Left ventricle myocardium superior (tissue), 1 donor: ENCODE measurements at places on chromosomes 13 and 19. TPM values are rescaled to one million over a fixed set of nuclear protein-coding genes. Genes with fewer than 3 reads are reported as not detected.

DNA sequence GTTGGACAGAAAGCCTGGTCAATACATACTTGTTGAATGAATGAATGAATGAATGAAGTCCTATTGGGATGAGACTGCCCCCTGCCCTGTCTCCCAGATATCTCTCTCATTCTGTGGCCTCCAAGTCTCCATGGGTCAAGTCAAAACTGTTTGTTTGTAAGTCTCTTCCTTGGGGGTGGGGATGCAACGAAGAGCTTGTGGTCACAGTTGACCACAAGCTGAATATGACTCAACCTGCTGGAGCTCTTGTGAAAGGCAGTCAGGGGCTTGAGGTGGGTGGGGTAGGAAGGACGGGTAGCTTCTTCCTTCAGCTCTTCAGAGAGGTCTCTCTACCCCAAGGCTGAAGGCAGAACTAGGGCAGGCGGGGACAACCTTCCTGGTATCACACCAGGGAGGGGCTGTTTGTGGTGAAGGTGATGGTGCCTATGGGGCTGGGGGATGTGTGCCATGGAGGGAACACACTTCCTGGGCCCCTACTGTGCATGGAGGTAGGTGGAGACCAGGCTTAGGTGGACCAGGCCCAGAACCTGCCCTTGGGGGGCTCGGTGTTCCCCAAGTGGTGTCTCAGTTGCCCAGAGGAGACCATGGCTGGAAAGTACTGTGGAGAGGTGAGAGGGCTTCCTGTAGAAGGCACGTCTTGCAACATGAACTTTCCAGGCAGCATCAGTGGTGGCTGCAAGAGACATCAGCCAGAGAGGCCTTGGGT, 8.0 kb downstream of the MYO1F start:
- DNase-seq: no peak

MUC16 gene
- total RNA-seq: 0.94 TPM

DNA sequence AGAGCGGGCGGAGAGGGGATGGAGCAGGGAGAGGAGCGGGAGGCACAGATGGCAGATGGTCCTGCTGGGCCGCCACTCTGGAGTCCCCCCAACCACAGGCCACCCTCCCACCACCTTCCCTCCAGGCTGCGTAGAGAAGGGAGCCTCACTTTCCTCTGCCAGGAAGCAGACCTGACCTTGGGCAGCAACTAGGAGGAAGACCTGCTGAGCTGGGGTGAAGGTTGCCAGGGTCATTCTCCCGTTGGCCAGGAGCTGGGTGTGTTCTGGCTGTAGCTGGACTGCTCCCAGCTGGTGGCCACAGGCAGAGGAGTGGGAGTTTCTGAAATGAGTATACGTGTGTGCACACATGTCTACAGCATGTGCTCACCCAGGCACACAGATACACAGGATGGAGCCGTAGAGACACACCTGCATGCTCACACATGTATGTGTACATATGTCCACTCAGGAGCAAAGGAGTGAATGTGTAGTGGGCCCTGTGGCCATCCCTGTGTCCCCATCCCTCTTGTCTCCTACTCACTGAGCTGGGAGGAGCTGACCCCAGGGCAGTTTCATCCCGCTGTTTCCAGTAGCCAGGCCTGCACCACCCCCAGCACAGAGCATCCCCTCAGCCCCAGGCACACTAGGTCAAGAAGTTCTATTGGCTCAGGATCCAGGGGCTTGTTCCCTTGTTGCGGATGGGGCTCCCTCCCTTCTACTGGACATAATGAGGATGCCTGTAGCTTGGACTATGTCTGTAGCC, 53.0 kb downstream of the CHST8 start:
- no peak for DNase-seq

F7 gene
- not detected for total RNA-seq

DNA sequence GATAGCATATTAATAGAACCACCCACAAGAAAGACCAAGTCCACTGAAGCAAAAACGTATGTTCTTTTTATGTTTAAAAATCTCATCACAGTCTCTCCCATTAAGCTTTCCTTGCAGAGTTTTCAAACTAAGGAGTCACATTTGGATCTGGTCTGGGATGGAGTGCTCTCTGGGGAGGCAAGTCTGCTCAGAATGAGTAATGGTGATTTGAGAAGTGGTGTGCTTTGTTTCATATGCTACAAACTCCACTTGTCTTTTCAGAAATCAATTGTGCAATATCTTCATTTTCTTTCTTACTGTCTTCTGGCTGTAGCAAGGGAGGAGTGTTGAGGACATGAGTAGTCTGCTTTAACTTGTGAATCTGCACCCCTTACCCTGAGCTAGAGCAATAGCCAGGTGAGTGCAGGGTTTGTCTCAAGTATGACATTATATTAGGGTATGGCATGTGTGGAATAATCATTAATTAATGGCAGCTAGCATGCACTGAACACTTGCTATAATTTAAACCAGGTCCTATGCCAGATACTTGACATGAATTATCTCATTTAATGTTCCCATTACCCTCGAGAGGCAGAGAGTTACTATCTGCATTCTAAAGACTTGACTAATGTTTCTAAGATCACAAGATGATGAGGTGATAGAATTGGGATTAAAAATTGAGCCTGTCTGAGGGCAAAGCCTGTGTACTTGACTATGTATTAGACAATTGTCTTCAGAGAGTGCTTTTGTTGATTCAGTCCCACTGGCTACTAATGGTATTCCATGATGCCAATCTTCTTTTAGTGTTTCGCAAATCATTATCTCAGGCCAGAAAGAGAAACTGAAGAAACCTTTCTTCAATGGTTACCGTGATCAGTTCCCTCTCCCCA, 171.8 kb downstream of the GPC6 start:
- no peak for DNase-seq

DNA sequence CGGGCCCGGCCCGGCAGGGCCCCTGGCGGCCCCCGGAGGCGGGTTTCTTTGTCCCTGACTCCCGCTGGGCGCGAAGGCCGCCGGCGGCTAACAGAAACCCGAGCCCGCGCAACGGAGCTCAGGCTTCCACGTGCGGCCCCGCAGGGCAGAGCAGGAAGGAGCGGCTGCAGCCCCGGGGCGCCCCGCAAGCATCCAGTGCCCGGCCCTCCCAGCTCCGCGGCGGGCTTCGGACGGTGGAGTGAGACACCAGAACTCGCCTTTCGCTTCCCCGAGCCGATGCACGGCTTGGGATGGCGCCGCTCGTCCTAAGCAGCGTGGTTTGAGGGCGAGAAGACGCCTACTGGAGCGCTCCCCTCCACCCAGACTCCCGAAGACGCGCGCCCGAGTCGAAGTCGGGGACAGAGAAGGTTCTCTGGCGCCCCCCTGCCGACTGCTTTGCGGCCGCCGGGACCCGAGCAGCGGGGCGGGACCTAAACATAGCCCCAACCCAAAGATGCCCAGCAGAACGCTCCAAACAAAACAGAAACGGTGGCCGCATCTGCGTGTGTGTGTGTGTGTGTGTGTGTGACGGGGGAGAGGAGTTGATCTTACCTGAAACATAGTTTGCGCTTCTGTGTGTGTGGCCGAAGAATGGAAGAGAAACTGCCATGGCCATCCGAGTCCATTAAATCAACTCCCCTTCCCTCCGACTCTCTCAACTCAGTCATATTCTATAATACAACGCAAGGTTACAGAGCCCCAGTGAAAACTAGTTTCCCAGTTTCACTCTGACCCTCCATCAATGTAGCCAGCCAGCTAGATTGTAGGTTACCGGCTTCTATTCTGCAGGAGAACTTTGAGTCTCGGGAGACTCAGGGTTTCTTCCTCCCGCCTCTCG, 629 bp upstream of the FGF9 start:
- DNase-seq: peak; percentile 74

DNA sequence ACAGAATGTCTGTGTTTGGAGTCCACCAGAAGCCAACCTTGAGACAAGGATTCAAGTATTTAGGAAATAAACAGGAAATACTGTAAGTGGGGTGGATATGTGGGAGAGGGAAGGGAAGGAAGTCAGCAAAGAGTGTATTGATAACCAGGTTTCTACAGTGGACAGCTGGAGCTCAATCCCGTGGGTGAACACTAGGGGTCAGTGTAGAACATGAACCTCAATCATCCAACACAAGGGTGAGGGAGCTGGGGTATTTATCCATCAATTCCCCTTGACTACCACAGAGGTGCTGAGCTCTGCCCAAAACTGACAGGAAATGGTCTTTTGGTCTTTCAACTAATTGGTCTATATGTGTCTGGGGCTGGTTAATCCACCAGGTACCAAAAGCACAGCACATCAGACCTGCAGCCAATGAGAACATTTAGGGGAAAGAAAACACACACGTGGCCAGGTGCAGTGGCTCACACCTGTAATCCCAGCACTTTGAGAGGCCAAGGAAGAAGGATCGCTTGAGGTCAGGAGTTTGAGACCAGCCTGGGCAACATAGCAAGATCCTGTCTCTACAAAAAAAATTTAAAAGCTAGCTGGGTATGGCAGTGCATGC, 5.6 kb upstream of the SYDE1 start:
- DNase-seq: no peak

DNA sequence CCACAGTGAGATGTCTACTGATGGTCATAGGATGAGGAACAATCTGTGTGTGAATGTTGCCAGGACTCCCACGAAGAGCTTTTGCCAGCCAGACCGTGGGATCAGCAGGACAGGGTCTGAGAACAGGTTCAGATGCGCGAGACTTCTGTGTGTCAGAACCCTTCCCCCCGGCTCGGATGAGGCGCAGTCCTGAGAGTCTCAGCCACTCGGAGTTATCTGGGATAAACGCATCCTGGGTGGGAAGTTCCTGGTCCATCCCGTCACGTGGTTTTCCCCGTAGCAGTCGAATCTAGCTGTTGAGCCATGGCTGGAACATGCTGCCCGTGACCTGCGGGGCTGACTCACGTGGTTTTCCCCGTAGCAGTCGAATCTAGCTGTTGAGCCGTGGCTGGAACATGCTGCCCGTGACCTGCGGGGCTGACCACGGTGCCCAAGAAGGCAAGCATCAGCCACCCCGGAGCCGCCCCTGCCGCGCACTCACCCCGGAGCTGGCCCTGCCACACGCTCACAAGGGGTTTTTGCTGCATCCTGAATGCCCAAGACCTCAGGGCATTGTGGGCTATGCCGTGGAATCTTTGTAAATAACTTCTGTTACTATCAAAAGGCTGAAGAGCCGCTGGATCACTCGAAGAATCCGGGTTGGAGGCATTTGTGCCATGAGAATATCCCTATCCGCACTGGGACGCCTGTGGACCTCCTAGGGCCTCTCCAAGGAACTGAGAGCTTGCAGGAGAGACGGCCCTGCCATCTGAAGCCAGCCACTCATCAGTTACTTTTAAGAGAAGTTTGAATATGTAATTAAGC, 130.8 kb upstream of the MCF2L start:
- DNase-seq: no peak

GRCh38 chr19:20186174-20186573, 19.2 kb downstream of the ZNF486 start:
- no peak for DNase-seq

- DNase-seq: no peak
Observed at GRCh38 chr13:70856711-70857110, 748.5 kb upstream of the KLHL1 start.

GRCh38 chr19:4328243-4328990, 10.2 kb downstream of the STAP2 start:
- peak; percentile 97 for DNase-seq

DNA sequence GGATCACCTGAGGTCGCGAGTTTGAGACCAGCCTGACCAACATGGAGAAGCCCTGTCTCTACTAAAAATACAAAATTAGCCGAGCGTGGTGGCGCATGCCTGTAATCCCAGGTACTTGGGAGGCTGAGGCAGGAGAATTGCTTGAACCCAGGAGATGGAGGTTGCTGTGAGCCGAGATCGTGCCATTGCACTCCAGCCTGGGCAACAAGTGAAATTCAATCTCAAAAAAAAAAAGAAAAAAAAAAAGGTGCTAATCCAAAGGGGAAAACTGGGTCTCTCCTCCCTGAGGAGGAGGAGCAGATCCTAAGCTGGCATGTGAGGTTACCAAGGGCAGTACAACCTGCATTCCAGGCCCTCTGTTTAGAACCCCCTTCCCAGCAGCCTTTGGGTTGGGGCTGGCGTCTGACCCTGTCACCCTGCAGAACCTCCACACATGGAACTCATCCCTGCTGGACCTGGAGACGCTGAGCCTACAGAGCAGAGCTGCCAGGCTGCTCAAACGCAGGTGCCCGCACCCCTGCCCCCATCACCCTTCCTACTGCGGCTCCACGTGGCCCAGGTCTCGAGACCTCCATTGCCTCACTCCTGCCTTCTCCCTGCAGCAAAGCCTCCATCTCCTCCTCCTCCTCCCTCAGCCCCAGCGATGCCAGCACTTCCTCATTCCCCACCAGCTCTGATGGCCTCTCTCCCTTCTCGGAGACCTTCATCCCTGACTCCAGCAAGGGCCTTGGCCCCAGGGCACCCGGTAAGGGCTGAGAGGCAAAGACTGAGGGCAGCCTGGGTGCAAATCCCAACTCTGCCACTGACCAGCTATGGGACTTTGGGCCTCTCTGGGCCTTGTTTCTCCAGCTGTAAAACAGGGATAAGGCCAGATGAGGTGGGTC, 6.7 kb downstream of the PROSER3 start:
- no peak for DNase-seq

LHFPL6 gene
- 54.3 TPM for total RNA-seq

ATP7B gene
- total RNA-seq: 4.9 TPM

LYPD4 gene
- total RNA-seq: not detected

ONECUT3 gene
- not detected for total RNA-seq

DNA sequence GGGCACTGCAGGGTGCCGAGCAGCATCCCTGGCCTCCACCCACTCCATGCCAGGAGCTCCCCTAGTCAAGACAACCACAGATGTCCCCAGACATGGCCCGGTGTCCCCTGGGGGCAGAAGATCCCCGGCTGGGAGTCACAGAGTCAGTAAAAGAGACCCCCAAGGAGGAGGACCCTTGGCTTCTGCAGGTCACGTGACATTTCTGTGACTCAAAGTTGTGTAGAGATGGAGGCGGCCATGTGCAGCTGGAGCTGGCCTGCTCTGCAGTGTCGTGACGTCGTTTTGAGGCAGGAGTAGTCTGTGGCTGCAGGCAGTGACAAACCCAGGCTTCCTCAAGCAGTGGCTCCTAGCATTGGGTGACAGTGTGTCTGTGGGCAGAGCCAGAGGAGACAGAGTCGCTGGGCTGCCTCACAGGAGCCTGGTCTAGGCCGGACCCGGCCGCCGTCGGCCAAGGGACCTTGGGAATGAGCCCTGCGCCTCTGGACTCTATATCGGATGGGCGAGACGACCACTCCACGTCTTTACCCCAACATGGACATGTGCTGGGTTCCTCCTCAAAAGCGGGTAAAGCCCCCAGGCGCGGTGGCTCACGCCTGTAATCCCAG, 7.7 kb upstream of the DIRAS1 start:
- no peak for DNase-seq

IRGC gene
- total RNA-seq: not detected
